ENCODE measurements at places on chromosomes 2 and 18. TPM values are rescaled to one million over a fixed set of nuclear protein-coding genes. Genes with fewer than 3 reads are reported as not detected.

Gene CRACDL
- under 0.01 TPM for total RNA-seq

Gene ASXL2
- 18.8 TPM for total RNA-seq

Gene IL1RN
- total RNA-seq, result not detected

Gene ASNSD1
- 72.4 TPM for total RNA-seq

Gene IL1R2
- total RNA-seq, result 1.3 TPM

Measured in articular chondrocyte of knee joint (primary cell).